ENCODE measurements at places on chromosomes 5 and 9. TPM values are rescaled to one million over a fixed set of nuclear protein-coding genes. Genes with fewer than 3 reads are reported as not detected.

DNA sequence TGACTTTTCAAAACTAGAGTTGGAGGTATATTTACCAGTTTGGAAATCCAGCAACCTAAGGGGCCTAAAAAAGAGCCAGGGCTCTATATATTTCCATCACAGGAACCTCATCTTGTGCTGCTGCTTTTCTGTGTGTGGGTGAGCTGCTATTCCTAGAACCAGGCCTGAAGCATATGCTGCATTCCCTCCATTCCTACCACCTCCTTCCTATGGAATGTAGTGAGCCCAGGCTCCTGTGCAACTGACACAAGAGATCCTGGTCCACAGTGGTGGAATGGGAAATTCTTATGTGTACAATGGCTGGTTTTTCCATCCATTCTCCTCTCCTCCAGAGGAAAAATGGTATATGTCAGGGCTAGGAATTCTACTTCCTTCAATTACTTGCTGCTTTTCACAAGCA, 39.1 kb downstream of the SPEF2 start:
- no peak for DNase-seq

DNA sequence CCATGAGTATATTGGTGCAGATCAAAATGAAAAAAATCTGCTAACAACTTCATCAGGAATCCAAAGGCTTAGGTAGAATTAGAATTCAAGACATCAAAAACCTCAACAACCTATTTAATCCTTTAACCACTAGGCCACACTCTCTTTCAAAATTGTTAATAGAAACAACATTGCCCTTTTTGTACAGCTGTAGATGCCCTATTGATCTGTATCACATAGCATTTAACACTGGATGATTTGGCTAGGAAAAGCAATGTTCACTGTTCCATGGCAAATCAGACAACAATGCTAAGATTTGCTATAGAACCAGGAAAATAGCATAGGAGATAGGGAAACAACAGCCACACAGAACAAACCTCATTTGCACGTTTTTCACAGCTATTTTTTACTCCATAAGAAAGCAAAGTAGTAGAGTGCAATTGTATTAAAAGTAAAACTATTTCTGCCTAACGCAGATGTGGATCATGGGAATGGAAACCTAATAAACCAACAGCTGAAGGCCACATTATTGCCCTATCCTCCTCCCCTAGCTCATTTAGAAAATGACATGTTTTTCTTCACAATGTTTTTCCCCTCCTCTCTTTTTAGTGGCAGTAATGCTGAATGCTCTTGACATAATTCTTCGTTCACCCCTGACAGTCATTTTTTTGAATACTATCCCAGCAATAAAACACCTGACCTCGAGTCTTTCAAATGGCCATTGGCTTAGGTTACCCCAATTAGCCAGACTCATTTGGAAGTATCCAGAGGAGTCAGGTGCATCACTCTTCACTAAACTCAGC, 373.0 kb upstream of the CCNH start:
- no peak for DNase-seq

The BHMT2 gene
- 6.2 TPM for total RNA-seq

- no peak for DNase-seq
Measured at GRCh38 chr5:39433848-39434247, 9.1 kb upstream of the DAB2 start.

- no peak for DNase-seq
Measured at GRCh38 chr9:127927988-127928675, 2.4 kb downstream of the PIP5KL1 start.

GRCh38 chr9:92064711-92065110, 50.5 kb downstream of the SPTLC1 start:
- DNase-seq: no peak

The NUTM2G gene
- total RNA-seq: not detected
